GM04503 (cell line): ENCODE measurements at places on chromosomes 13 and 19.

GRCh38 chr13:50334944-50335343, 319.7 kb downstream of the KCNRG start:
- DNase-seq, result no peak

- no peak for DNase-seq
These were observed 7.9 kb upstream of the KLK8 start for GRCh38 chr19:51009061-51009891.

- no peak for DNase-seq
These were observed 335.6 kb downstream of the RBM26 start for GRCh38 chr13:79070343-79070974.

- DNase-seq, result no peak
These were observed 21.5 kb downstream of the EBPL start for GRCh38 chr13:49669735-49670309.

GRCh38 chr19:32719611-32720059, at the start of gene TDRD12:
Gene TDRD12 (plus strand): TSS chr19:32719767. CDS start chr19:32720073, 306 bp downstream.
- no peak for DNase-seq

DNA sequence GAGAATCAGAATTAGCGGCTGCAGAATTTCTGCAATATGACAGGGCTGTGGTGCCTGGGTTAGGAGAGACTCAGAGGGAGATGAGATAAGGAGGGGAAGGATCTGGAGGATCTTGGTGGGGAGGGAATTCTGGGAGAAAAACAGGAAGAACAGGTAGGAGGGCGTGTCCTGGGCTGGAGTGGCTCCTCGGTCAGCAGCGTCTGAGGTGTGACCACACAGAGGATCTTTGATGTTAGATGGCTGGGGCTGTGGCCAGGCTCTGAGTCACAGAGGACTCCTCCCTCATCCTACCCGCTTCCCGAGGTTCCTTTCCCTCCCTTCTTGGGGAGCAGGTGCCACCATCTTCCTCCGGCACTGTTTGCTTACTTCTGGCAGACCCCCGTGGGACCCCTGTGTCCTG, 6.4 kb upstream of the KLK6 start:
- DNase-seq, result no peak

DNA sequence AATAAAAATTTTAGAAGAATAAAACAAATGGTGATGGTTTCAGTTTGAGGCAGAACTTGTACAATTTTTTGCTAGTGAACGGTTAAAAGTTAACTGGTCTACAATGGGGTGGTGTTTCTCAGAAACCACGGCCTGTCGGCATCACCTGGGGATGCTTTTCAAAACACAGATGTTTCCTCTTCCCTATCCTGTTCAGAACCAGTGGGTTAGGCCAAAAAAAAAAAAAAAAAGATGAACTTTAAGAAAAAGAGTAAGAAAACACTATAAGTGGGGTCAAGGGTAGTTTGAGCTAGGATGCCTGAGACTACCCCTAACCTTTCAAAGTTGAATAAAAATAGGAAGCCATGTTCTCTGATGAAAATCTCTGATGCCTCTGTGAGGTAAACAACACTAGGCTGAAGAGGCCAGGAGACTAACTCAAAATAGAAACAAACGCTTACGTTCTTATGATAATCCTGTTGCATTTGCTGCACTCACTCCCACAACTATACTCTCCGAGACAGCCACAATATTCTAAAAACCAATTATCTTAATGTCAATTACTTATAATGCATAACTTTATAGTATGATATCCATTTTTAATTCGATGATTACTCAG, 3.3 kb downstream of the MTIF3 start:
- DNase-seq, result no peak

DNA sequence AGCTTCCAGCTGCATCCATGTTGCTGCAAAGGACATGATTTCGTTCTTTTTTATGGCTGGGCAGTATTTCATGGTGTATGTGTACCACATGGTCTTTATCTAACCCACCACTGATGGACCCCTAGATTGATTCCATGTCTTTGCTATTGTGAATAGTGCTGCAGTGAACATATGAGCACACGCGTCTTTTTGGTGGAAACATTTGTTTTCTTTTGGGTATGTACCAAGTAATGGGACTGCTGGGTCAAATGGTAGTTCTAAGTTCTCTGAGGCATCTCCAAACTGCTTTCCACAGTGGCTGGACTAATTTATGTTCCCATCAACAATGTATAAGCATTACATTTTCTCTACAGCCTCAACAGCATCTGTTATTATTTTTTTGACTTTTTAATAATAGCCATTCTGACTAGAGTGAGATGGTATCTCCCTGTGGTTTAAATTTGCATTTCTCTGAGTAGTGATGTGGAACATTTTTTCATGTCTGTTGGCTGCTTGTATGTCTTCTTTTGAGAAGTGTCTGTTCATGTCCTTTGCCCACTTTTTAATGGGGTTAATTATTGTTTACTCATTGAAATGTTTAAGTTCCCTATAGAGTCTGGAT, 6.8 kb upstream of the UBE2L5 start:
- DNase-seq, result no peak

DNA sequence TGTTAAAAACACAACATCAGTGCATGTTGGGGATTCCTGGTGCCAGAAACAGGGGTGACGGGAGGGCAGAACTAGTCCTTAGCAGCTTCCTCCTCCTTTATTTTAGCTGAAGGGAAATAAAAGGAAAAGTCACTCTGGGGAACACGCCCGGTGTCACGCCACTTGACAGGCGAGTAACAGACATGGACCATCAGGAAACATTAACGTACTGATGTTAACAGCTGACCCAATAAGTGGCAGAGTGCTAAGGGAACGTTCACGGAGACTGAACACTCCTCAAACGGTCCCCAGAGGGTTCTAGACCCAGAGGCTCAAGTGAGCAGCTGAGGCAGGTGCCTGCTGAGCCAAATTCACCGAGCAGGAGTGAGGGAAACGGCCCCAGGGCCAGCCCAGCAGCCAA, 13.9 kb upstream of the EIF3G start:
- DNase-seq, result no peak

DNA sequence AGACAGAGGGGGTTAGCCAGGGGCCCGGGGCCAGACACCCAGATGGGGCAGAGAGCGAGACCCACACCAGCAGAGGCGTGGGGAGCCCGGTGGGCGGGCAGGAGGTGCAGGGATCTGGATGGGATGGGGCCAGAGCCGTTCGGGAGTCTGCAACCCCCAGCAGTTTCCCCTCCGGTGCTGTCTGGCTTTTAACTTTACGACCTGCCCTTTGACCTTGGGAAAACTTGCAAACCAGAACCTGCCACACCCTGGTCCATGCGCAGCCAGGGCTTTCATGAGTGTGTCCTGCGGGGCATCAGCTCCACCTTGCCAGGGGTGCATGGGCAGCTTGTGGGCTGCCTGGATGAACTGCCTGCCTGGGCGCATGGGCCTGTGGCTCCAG, 9.8 kb downstream of the JOSD2 start:
- no peak for DNase-seq

DNA sequence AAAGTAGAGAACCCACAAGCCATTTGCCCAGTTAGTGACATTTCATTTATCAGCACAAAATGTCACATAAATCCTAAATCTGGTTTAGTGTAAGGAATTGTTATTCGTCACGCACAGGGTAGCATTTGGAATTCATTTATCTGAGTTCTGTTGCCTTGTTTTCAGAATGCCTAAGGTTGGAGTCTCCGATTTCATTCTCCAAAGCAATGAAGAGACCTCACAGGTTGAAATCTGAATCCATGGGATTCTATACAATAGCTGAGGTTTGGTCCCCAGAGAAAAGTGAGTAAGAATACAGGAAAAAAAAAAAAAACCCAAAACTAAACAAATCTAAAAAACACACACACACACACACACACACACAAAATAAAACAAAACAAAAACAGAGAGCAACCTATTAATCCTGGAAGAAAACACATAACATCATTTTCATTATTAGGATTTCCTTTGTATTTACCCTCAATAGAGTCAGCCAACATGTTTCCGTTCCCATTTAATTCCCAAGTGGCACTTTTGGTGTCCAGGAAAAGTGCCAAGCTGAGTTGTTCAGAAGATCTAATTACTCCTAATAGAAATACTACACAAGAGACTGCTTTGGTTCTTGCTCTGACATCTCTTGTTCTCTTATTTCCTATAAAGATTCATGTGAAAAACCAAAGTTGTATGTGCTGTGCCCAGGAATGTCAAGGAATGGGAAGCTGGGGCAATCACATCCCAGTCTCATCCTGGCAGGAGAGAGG, 36.2 kb upstream of the LRCH1 start:
- DNase-seq, result no peak

- DNase-seq, result no peak
These were observed 8.8 kb upstream of the CPB2 start for GRCh38 chr13:46113596-46113995.

DNA sequence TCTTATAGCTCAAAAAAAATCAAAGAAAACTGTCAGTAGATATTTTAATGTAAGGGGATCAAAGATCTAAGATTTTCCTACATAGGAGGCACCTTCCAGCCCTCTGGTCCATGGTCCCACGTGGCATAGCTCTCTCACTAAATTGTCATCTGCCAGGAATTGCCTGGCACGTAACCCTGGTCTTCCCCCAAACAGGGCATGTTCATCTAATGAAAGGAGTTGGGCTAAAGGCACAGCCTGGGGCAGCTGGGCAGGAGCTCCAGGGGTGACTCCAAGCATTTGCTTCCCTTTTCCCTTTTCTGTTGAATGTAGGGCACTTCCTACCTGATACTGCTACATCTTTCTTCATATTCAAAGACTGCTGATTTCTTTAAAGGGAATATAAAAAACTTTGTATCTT, 148.7 kb downstream of the COL4A1 start:
- no peak for DNase-seq
